ENCODE measurements at places on chromosomes 4 and X.
A peak's percentile ranks its signal among the peaks of the same experiment; 100 is the strongest.

DNA sequence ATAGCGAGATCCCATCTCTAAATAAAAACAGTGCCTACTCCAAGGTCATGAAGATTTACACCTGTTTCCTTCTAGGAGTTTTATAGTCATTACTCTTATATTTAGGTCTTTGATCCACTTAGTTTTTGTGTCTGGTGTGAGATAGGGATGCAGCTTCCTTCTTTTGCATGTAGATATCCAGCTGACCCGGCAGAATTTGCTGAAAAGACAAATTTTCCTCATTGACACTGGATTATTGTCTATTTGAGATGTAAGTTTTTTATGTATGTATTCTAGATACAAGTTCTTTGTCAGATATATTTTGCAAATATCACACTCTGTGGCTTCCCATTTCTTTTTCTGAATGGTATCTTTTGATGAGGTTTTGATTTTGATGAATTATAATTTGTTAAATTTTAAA, 85.4 kb downstream of the RFC1 start:
- no peak for DNase-seq

GRCh38 chrX:21509912-21510311, 135.7 kb downstream of the CNKSR2 start:
- no peak for DNase-seq

DNA sequence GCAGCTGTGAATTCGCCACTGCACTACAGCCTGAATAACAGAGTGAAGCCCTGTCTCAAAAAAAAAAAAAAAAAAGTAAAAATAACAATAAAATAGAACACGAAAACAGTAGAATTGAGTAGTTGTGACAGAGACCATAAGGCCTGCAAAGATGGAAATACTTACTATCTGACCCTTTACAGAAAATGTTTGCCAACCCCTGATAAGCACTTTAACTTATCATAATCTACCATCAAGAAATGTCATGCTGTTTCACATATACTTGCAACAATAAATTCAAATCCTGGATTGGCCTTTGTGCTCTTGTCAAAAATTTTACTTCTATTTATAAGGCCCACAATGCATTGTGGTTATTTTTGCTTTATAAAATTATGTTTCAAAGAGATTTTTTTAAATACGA, 75.5 kb downstream of the ING2 start:
- DNase-seq, result no peak

GRCh38 chr4:64095398-64095797, 313.9 kb downstream of the TECRL start:
- no peak for DNase-seq

DNA sequence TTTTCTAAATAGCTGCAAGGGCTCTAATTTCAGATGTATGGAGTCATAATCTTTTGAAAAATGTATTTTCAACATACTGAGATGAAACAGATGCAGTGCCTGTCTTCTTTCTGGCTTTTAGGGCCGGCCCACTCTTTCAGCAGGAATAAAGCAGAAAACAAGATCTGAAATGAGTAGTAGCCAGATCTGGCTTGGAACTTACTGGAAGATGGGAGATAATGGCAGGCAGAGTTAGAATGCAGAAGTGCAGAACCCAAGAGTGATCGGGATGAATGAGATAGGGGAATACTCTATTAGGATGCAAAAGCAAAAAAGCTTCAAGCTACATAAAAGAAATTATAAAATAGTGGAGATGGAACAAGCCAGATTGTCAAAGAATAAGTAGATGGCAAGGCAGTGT, 1.4 kb upstream of the FAM120C start:
- no peak for DNase-seq

DNA sequence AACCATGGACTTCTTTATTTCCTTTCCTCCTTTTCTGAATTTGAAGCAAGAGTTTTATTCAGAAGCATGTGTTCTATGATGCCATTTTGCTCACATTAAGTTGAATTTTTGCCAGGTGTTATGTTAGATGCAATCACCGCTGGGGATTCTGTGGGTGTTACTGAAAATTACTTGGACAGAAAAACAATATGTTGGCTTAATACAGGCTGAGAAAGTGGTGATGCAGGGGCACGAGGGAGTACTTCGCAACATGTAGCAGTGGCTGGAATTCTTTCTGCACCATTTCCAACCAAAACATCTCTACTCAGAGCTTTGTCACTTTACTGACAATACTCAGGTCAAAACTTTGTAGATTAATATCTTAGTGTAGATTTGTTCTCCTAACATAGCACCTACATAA, 109.2 kb upstream of the PCDH18 start:
- DNase-seq, result no peak

- DNase-seq, result no peak
Measured at GRCh38 chr4:94412658-94413038, 39.1 kb upstream of the PDLIM5 start.

DNA sequence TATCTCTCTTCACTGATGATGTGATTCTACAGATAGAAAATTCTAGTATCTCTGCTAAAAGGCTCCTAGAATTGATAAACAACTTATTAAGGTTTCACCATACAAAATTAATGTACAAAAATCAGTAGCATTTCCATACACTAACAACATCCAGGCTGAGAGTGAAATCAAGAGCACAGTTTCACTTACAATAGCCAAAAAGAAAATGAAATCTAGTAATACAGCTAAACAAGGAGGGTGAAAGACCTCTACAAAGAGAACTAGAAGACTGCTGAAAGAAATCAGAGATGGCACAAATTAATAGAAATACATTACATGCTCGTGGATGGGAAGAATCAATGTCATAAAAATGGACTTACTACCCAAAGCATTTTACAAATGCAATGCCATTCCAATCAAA, 751.9 kb downstream of the FSTL5 start:
- DNase-seq, result no peak

GRCh38 chr4:149031399-149031798, 589.2 kb upstream of the NR3C2 start:
- DNase-seq, result peak; percentile 6

DNA sequence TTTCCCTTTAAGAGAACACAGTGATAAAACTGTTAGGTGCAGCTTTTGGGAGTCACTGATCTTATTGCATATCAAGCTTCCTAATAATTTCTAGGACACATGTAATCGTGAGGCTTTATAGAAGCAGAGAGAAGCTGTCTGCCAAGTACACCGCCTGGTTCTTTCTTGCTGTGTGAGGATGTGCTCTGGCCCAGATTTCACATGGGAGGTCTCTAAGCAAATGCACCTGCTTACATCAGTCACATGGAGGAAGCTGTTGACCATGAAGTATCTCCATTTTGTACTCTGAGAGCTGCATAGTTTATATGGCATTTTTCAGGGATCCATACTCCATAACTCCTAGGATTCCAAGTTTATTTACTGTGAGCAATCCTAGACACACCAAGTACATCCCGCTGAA, 37.1 kb downstream of the RGS12 start:
- DNase-seq, result no peak

GRCh38 chrX:53088136-53088974, 5.6 kb upstream of the KANTR start:
- peak; percentile 82 for DNase-seq

GRCh38 chrX:12115377-12115776, 22.9 kb upstream of the FRMPD4 start:
- DNase-seq, result peak; percentile 1

GRCh38 chr4:31655328-31655727, 935.2 kb downstream of the PCDH7 start:
- DNase-seq, result no peak

DNA sequence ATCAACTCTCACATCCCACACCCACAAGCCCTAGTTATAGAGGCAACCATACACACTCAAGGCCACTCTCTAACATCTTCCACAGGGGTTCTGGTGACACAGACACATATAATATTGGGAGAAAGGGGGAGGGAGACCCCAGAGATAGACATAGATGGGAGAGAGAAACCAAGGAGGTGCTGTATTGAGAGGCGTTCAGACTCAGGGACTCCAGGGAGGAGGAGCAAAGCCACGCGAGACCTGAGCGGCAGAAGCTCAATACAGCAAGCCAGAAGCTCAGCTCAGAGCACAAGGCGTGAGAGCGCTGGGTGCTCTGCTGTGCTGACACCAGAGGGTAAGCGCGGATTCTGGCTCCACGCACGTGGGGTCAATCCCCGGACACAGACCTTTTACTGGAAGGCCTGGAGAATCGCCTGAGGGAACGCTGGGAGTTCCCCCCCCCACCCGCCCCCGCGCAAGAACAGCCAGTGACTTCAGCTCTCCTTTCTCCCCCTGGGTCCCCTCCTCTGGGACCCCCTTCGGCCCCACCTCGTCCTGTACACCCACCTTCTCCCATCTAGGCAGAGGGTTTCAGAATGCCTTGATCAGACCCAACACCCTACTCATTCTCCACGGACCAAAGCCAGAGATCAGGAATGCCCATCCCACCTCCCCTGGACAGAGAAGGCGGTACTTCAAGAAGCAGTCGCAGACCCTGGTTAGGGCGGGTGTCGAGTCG, 8.7 kb downstream of the MSX1 start:
- DNase-seq, result no peak

DNA sequence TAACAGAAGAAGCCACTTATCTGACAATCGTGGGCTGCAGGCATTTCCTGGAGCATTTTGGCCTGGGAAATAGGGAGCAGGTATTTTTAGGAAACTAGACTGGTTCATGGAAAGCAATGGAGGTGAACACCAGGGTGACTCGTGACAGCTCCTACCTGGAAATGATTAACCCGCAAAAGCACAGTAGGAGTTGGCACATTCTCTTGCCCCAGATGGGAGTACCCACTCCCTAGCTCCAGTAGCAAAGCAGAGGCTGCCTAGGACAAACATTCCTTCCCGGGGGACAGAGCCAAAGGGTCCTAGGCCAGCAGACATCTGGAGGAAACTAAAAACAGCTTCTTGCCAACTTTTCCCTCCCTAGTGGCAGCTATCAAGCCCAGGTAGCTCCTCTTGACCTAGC, 29.0 kb downstream of the RTL5 start:
- no peak for DNase-seq

- no peak for DNase-seq
Measured at GRCh38 chr4:185463541-185463940, 8.0 kb downstream of the CCDC110 start.

GRCh38 chr4:182671749-182672148, 245.4 kb downstream of the DCTD start:
- DNase-seq, result no peak

GRCh38 chr4:188374871-188375270, 235.6 kb downstream of the TRIML1 start:
- DNase-seq, result no peak

GRCh38 chr4:78749972-78750727, 26.0 kb upstream of the BMP2K start:
- DNase-seq, result no peak

DNA sequence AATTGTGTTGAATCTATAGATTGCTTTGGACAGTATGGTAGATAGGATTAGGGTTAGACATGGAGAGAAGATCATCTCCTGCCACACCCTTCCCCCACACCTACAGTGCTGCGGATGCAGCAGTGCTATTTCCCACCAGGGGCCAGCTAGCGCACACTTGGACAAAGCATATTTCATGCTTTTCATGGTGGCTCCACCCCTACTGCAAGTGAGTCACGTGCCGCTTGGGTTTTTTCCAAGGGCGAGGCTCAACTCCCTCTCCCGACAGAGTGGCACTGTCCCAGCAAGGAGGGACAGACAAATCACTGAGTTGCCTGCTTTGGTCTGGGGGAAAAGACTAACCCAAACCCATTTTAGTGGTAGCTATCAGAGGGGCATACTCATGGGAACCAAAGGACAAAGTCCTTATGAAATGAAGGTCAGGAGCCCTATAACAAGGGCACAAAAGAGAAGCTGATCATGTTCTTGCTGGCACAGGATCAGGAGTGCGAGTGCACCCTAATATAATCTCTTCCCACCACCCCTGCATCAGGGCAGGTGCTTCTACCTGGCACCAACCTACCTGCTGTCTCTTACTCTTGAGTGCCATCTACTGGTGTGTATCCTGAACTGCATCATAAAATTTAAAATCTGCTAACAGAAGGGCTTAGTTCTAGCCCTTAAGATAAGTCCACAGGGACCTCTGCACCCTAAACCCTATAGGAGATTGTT, 55.1 kb upstream of the PGAM4 start:
- peak; percentile 45 for DNase-seq

GRCh38 chr4:90137555-90137954, 10.4 kb downstream of the CCSER1 start:
- no peak for DNase-seq

GRCh38 chrX:103739421-103739820, 28.7 kb downstream of the TMEM31 start:
- no peak for DNase-seq

GRCh38 chr4:85187106-85187505, 220.6 kb upstream of the WDFY3 start:
- DNase-seq, result no peak

DNA sequence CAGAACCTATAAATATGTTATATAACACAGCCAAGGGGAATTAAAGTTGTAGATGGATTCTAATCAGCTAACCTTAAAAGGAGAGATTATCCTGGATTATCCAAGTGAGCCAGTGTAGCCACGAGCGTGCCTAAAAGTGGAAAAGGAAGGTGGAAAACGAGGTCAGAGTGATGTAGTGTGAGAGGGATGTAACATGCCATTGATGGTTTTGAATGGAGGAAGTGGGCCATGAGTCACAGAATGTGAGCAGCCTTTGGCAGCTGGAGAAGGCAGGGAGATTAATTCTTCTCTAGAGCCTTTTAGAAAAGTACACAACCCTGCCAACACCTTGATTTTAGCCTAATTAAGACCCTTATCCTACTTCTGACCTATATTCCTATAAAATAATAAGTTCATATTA, 149.1 kb downstream of the SLC39A8 start:
- DNase-seq, result no peak

- peak; percentile 11 for DNase-seq
Measured at GRCh38 chrX:71367396-71367795, 1.2 kb downstream of the TAF1 start.

GRCh38 chrX:8404926-8405325, 59.7 kb upstream of the VCX3B start:
- no peak for DNase-seq

- no peak for DNase-seq
Measured at GRCh38 chrX:33183361-33183760, 28.0 kb downstream of the DMD start.

GRCh38 chrX:103157496-103158316, 57.2 kb upstream of the BEX4 start:
- DNase-seq, result peak; percentile 35

DNA sequence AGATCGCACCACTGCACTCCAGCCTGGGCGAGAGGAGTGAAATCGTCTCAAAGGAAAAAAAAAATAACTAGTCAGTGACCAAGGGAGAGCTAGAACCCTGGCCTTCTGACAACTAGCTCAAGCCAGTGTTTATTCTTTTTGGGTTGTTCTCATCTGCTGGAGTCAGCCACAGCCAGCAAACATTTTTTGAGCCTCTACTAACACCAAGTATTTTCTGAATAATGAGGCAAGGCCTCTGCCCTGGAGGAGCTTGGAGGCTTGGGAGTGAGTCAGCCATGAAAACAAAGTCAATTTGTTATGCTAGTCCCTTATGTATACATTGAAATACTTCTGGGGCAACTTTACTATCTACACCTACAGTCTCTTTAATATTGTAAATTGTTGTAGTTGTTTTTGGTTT, 46.5 kb downstream of the TMA16 start:
- DNase-seq, result no peak

Data from activated CD4-positive, alpha-beta T cell treated with anti-CD3 and anti-CD28 coated beads, Interleukin-10, Interleukin-2, amounts not matched to agents 100 ng/mL and 50 ng/mL, durations not matched to agents 16 hours and 8 hours (primary cell).